Germinal center (tissue), 1 donor: ENCODE measurements at places on chromosomes 2 and 18.

DNA sequence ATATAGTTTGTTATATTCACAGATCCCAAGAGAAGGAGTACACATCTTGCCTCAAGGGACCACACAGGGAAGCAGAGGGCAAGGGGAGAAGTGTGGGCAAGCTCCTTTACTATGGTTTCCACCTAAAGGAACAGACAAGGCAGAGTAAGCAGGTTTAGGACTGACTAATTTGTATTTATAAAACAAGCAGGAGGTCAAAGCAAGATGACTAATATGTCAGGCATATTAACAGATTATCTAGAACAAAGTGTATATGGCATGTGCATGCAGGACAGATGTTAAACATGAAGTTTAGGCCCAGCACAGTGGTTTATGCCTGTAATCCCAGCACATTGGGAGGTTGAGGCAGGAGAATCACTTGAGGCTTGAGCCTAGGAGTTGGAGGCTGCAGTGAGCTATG is 3.7 kb upstream of the LRP2 start:
- no peak for DNase-seq

- DNase-seq, result no peak
These were observed 212.0 kb downstream of the CPS1 start for GRCh38 chr2:210768329-210768910.

GRCh38 chr2:11984316-11985158 is 238.1 kb downstream of the LPIN1 start:
- no peak for DNase-seq

- no peak for DNase-seq
These were observed 5.5 kb upstream of the SLC4A3 start for GRCh38 chr2:219621935-219622334.

DNA sequence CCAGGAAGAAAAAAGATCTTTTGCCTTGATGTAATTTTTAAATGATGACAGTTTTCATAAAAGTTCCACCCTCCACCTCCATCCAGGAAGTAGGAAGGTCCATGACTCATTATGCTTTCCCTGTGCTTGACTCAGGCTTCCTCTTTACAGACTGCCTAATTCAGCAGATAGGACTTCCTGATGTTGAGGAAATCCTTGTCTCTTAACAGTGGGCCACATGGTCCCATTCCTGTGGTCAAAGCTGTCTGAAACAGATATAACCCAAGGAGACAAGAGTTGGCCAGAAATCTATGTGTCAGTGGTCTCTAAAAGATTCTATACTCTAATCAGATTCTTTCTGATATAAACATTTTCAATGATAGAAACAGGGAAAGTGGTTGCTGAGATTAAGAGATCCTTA is 119.1 kb downstream of the BAZ2B start:
- no peak for DNase-seq

DNA sequence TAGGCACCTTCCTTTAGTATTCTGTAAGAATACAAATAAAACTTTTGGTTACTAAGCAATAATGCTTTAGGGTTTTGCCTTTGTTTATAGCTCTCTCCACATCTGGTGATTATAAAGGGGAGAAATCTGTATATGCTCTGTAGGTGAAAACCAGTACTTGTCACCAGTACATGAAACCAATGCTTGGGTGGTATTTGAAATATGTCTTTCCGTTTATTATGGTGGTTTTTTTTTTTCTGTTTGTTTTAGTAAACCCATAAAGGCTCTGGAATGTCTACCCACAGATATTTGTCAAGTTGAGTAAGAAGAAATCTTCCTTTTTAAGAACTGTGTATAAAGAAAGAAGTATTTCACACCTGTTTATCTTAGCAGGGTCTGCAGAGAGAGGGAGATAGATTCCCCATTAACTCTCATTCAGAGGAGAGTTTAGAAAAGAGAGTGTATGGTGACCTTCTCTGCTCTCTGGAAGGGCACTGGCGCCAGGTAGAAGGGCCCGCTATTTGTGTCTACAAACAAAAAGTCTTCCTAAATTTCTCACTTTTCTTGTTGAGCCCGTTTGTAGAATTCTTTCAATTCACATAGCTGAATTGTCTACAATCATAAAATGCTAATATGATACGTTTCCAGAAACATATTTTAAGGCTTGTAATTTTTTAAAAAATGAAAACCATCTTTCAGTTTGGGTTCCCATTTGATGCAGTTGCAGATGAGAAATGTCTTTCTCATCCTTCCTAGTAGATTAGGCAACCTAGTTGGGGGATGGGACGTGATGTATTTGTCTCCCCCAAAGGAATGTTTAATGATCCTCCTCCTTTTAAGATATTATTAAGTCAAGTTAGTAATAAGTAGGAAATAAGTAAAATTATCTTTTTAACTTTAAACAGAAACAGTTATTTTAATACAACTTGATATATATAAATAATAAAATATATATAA is 33.9 kb downstream of the MAP3K20 start:
- DNase-seq, result no peak

GRCh38 chr2:232539298-232540231 is at the start of gene CHRNG:
TSS of gene CHRNG (plus strand) at chr2:232539692. CDS start at chr2:232539748, 56 bp downstream.
- no peak for DNase-seq

DNA sequence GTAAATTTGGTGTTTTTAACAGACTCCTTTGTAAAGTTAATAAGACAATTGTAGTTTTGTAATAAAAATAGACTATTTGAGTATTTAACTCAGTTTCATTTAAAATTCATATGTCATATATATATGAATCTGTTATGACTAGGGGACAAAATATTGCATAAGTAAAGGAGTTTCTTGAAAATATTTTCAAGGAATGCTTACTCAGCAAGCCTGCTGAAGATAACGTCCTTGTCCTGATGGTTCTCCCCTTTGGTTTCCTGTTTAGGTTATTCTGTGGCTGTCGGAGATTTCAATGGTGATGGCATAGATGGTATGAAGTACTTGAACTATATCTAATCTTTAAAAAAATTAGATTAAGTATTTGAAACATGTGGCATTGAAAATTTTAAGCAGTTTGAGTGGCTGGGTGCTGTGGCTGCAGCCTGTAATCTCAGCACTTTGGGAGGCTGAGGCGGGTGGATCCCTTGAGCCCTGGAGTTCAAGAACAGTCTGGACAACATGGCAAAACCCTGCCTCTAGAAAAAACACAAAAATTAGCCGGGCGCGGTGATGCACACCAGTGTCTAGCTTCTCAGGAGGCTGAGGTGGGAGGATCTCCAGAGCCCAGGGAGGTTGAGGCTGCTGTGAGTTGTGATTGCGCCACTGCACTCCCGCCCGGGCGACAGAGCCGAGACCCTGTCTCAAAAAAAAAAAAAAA is 47.1 kb downstream of the ITGAV start:
- DNase-seq, result no peak

DNA sequence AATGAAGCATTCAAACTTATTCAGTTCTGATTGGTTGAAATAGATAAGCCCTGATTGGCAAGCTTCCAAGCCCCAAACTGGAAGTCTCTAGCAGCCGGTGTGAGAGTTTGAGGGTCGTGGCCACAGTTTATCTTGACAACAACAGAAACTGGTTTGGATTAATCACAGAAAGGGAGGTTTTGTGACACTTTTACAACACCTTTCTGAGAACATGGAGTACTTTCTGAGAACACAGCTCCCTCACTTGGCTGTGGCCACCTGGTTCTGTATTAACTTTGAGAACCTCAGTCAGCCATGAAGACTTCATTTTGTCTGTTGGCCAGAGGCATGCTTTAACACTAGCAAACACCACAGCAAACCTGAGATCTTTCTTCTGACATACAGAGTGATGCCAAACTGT is 280.7 kb upstream of the VWC2L start:
- DNase-seq, result no peak

GRCh38 chr2:190974629-190975361 is 39.2 kb downstream of the STAT1 start:
- no peak for DNase-seq

- no peak for DNase-seq
These were observed 319.9 kb downstream of the EN1 start for GRCh38 chr2:118527571-118527970.

DNA sequence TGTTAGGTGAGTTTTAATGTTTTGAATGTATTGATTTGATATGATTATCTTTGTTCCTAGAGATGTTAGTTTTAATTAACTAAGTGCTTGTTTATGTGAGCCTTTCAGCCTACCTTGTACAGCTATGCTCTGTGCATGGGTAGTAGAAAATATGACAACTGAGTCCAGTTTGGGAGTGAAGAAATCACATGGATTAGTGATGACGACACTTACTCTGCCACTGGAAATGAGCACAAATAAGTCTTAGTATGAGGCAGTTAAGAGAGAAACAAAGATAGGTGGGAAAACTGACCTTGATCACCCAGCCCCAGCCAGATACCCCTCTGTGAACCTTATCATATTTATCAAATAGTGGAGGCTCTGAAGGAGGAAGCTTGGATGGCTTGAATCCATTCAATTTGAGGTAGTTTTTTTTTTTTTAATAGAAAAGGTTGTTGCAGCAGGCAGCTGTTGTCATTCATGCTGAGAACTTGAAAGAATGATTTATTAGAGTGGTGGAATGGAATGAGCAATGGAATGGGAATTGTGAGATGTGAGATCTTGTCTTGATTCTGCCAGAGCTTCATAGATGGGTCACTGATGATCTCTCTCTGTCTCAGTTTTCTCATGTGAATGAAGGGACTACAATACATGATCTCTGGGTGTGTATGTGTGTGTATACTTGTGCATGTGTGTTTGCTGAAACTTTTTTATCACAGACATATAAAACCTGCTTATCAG is 96.4 kb downstream of the MAP3K20 start:
- no peak for DNase-seq

DNA sequence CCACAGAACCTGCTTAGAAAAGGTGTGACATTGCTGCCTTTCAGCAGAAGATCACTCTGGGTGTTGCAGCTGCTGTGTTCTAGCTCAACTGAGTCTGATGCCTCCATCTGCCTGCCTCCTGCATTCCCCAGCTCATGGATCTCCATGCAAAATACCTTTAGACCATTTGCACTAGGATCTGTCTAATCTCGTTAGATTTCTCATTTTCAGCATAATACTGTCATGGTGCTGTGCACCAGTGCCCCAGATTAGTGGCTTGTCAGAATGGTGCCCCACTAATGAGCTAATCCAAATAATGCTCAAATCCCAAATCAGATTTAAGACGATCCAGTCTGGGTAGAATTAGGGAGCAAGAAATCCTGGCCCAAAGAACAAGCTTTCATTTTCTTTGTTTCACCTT is 284.4 kb upstream of the PARD3B start:
- DNase-seq, result no peak

GRCh38 chr18:68532328-68532885 is 182.5 kb downstream of the TMX3 start:
- DNase-seq, result no peak

DNA sequence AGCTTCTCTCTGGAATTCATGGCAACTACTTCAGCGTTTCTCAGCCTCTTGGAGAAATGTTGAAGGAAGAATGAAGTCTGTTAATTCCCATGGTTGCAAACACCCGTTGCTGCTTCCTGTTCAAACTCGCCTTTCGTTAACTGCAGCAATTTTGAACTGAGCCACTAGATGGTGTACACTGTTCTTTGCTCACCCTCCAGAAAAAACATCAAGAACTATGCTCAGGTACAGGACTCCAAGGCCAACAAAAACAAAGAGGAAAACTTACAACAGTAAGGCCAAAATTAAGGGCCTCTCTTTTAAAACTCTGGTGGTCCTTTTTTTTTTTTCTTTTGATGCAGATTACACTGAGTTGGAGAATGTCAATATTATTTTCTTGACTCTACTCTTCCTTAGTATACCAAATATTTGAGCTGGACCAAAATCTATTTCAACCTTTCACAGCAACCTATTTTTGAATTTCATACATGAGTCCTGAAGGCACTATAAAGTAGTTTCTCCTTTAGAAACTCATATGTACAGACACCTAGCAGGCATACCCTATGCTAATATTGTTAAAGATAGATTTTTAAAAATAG is 58.2 kb downstream of the KLHL14 start:
- DNase-seq, result peak; percentile 67

DNA sequence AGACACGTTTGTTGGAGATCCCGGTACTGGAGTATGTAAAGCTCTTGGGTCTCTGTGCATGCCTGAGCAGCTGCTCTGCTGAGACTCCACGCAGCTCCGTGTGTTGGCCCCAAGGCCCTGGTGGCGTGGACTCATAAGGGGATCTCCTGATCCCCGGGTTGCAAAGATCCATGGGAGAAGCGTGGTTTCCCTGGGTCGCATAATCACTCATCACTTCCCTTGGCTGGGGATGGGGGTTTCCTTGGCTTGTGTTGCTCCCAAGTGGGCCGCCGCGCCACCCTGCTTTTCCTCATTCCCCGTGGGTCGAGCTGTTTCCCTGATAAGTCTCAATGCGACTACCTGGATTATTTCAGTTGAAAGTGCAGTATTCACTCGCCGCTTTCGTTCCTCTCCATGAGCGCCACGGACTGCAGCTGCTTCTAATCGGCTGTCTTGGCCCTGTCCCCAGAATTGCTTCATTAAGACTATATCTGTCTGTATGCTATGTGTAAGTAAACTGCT is 76.0 kb downstream of the EPC2 start:
- no peak for DNase-seq

DNA sequence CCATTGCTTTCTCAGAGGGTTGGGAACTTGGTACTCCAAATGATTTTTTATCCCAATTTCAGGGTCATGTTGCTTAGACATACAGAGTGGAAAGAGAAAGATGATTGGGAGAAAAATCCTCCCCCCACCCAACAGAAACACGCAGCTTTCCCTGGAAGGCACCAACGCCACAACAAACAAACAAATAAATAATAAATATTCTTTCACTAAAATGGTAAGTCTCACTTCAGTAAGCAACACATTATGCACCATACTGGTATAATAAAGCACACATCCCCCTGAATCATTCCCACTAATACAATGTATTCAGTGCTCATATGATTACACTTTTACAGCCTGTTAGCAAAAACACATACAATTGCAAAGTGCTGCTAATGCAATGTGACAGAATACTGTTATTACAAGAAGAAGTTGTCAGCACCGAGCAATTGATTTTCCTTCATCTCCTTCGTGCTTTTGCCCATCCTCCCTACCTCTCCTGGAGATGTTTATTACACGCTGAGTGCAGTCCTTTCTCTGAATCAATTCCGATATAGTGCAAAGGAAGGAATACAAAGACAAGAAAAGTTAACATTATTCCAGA is 359.9 kb downstream of the TXNL1 start:
- no peak for DNase-seq

- peak; percentile 75 for DNase-seq
These were observed 127.3 kb downstream of the PRKCE start for GRCh38 chr2:45778720-45779171.

DNA sequence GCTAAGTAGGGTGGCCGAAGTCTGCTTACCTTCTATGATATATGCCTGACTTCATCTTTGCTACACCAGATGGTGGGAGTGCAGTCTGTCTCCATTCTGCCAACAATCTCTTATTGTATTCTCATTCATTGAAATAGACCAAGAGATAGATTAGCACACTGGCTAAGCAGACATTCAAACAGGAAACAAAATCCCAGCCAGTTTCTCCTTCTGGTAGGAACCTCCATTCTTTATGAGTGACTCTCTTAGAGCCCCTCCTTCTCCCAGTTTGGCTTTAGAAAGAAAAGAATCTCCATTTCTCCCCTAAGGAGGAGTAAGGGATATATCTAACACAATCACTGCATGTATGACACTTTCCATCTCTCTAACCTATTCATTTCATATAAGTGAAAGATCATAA is 118.9 kb upstream of the COL5A2 start:
- no peak for DNase-seq

GRCh38 chr2:190105554-190105953 is 43.0 kb upstream of the MSTN start:
- DNase-seq, result no peak
